Heart right ventricle (tissue), 16 donors: ENCODE measurements at places on chromosomes 16 and 17. TPM values are rescaled to one million over a fixed set of nuclear protein-coding genes. Genes with fewer than 3 reads are reported as not detected.

The TSPAN10 gene
- 0.57 TPM for total RNA-seq

- no peaks in the 10 kb centered on the region for H3K27me3 ChIP-seq
- H3K4me3 ChIP-seq: no peak overlapping the region
- no peaks in the 10 kb centered on the region for H3K36me3 ChIP-seq
These were observed 194.9 kb upstream of the RBFOX1 start for GRCh38 chr16:7137560-7138330.

DNA sequence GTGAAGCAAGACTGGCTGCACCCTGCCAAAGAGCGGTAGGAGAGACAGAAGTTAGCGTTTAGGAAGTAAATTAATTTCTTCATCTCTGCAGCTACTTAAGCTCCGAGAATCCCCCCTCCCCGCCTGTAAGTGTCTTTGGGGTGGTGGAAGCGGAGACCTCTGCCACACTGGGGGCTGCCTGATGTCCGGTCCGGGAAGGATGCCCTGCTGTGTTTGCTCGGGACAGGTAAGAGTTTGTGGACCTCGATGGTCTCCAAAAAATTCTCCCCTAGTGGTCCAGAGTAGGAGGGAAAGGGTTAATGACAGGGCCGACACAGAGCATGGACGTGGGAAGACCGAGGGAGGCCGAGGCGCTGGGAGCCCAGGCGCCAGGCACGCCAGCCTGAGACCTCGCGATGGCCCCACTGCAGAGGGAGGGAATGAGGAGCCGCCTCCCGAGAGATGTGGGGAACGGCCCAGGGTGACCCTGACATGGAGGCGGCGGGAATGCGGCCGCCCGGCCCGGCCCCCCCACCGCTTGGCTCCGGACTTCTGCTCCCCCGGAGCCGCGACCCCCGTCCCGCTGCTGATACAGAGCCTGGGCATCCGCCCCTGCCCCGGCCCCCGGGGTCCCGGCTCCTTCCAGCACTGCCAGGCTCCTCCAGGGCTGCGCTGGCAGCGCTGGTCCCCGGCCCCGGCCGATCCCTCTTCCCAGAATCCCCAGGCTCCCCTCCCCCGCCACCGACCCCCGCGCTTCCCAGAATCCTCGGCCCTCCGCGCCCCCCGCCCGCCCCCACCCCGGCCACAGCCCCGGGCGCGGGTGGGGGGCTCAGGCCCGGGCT, 680 bp downstream of the ZNF629 start:
- H3K4me3 ChIP-seq: peak overlapping the region; percentile 92
- peaks cover 24% of the 10 kb centered on the region for H3K4me1 ChIP-seq
- no peaks in the 10 kb centered on the region for H3K27me3 ChIP-seq
- peak; percentile 52 for DNase-seq

DNA sequence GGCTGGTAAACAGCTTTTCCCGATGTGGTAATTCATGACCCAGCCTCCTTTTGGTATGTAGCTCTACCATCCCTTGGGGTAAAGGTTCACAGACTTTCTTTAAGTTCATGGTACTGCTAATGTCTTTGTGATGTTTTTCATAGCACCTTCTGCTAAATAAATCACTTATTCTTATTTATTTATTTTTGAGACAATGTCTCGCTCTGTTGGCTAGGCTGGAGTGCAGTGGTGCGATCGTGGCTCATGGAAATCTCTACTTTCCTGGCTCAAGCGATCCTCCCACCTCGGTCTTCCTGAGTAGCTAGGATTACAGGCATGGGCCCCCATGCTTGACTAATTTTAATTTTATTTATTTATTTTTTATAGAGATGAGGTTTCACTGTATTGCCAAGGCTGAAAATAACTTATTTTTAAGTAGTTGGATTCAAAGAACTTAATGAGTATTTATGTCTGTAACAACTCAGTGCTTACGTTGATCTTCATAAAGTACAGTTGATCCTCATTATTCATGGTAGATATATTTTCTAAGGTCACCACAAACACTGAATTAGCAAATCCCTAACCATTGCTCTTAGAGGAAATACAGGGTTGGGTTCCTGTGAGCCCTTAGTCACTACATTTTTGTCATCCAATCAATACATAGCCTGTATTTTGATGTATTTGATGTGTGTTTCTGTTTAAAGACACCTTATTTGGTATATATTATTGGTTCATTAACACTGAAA, 97.1 kb downstream of the SHISA9 start:
- H3K27ac ChIP-seq: no peak overlapping the region
- no peaks in the 10 kb centered on the region for H3K36me3 ChIP-seq
- DNase-seq: no peak
- no peak overlapping the region for H3K4me3 ChIP-seq
- H3K4me1 ChIP-seq: no peaks in the 10 kb centered on the region

The RND2 gene
- 0.49 TPM for total RNA-seq

The HOXB4 gene
- 0.15 TPM for total RNA-seq

DNA sequence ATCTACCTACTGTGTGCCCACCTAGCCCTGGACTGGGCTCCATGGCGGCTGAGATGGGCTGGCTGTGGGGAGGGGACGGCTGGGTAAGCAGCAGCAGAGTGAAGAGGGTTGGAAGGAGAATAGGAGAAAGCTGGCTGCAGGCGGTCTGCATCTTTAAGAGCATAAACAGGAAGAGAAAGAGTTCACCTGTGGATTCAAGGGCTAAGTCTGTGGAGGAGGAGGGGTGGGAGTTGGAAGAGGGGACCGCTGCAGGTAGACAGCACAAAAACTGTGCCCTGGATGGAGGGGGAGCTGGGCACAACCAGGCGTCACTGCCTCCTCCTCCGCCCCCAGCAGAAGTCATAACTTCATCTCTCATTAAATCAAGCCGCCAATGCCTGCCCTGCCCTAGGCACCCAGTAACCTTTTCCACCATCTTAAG, 677 bp downstream of the SLC13A2 start:
- no peaks in the 10 kb centered on the region for H3K36me3 ChIP-seq
- H3K4me1 ChIP-seq: no peaks in the 10 kb centered on the region
- no peaks in the 10 kb centered on the region for H3K27me3 ChIP-seq
- H3K27ac ChIP-seq: no peak overlapping the region
- DNase-seq: no peak

DNA sequence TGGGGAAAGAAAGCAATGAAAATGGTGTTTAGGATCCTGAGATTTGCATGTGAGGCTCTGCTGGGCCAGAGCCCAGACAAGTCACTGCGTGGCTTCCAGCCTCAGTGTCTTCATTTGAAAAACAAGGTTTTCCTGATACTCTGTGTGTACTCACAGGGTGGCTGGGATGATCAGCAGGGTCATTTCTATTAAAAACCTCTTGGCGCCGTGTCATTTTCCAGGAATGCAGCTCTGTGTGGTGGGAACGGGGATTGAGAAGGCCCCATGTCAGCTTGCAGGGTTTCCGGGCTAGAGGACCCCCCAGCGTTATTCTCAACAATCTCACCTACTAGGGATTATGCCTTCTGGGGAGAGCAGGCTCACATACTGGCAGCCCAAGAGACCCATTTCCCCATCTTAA, 73.5 kb downstream of the FOXL1 start:
- no peak overlapping the region for H3K4me3 ChIP-seq
- peak overlapping the region; percentile 45 for H3K27ac ChIP-seq
- no peak for DNase-seq
- peaks cover under 1% of the 10 kb centered on the region for H3K27me3 ChIP-seq

GRCh38 chr17:69539274-69539673, 124.8 kb downstream of the MAP2K6 start:
- H3K27ac ChIP-seq: no peak overlapping the region
- peaks cover 50% of the 10 kb centered on the region for H3K36me3 ChIP-seq
- no peak overlapping the region for H3K4me3 ChIP-seq

GRCh38 chr17:3039736-3040135, 23.7 kb downstream of the OR1D5 start:
- no peaks in the 10 kb centered on the region for H3K4me1 ChIP-seq
- no peaks in the 10 kb centered on the region for H3K36me3 ChIP-seq
- no peaks in the 10 kb centered on the region for H3K27me3 ChIP-seq
- DNase-seq: no peak

The KRT31 gene
- not detected for total RNA-seq

GRCh38 chr16:70437017-70437581, 1.8 kb downstream of the ST3GAL2 start:
- no peaks in the 10 kb centered on the region for H3K36me3 ChIP-seq
- peak overlapping the region; percentile 86 for H3K27ac ChIP-seq
- H3K27me3 ChIP-seq: no peaks in the 10 kb centered on the region

The PNMT gene
- 3.4 TPM for total RNA-seq

DNA sequence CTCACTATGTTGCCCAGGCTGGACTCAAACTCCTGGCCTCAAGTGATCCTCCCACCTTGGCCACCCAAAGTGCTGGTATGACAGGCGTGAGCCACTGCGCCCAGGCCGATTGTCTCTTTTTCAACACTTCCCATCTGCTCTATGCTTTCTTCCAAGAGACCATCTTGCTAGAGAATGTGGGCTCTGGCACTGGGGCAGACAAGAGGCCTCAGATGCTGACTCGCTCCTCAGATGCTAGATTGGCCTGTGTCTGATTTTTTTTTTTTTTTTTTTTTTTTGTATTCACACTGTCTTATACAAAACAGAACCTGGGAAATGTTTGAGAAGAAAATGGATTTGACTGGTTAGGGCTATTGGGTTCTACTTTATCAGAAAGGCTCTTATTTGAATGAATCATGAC, 58.2 kb downstream of the CYB5D2 start:
- no peak overlapping the region for H3K4me3 ChIP-seq
- no peak for DNase-seq
- H3K4me1 ChIP-seq: peaks cover 6% of the 10 kb centered on the region
- no peak overlapping the region for H3K27ac ChIP-seq
- H3K36me3 ChIP-seq: peaks cover 28% of the 10 kb centered on the region
- H3K27me3 ChIP-seq: no peaks in the 10 kb centered on the region

DNA sequence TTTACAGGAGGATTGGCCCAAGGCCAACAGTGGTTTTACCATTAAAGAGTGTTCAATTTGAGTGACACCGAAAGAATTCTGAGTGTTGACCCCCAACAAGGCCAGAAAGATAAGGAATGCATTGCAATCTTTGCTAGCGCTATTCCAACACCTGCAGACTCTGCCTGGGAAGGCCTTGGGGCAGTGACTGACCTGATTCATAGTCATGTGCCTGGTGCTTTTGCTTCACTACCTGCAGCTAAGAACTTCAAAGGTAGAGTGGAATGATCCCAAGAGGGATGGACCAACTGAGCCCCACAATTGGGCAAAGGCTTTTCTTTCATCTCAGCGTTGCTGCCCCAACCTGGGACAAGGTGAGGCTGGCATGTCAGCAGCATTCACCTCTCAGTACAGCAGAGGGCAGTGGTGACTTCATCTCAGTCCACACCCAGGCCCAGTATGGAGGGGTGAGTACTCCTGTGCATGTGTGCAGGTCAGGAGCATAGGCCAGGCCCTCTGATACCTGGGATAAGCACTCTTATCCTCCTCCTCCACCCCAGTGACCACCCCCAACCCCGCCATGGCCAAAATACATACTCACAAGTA, 149.6 kb upstream of the GNAO1 start:
- no peaks in the 10 kb centered on the region for H3K4me1 ChIP-seq
- no peak overlapping the region for H3K27ac ChIP-seq
- H3K36me3 ChIP-seq: no peaks in the 10 kb centered on the region

The NUP93 gene
- 26.0 TPM for total RNA-seq

DNA sequence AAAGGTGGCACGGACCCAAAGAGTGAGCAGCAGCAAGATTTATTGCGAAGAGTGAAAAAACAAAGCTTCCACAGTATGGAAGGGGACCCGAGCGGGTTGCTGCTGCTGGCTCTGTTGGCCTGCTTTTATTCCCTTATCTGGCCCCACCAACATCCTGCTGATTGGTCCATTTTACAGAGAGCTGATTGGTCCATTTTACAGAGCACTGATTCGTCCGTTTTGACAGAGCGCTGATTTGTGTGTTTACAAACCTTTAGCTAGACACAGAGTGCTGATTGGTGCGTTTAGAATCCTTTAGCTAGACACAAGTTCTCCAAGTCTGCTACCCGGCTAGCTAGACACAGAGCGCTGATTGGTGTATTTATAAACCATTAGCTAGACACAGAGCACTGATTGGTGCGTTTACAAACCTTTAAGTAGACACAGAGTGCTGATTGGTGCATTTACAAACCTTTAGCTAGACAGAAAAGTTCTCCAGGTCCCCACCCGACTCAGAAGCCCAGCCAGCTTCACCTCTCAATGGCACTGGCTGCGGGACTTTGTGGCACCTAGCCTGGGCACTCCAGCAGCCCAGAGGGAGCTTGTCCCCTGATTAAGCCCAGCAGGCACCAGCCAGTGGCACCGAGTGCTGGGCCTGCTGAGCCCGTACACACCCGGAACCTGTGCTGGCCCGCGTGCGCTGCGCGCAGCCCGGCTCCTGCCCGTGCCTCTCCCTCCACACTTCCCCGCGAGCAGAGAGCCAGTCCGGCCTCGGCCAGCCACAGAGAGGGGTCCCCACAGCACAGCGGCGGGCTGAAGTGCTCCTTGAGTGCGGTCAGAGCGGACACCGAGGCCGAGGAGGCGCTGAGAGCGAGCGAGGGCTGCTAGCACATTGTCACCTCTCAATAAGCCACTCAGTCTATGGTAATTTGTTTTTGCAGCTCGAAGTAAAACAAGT, 15.1 kb downstream of the IGSF6 start:
- H3K36me3 ChIP-seq: no peaks in the 10 kb centered on the region
- H3K27ac ChIP-seq: no peak overlapping the region
- H3K4me3 ChIP-seq: no peak overlapping the region
- H3K27me3 ChIP-seq: no peaks in the 10 kb centered on the region
- no peaks in the 10 kb centered on the region for H3K4me1 ChIP-seq
- no peak for DNase-seq

- peaks cover 60% of the 10 kb centered on the region for H3K36me3 ChIP-seq
- H3K27me3 ChIP-seq: no peaks in the 10 kb centered on the region
- H3K27ac ChIP-seq: no peak overlapping the region
- no peaks in the 10 kb centered on the region for H3K4me1 ChIP-seq
- no peak overlapping the region for H3K4me3 ChIP-seq
- DNase-seq: no peak
These were observed 124.8 kb upstream of the RBL2 start for GRCh38 chr16:53309457-53309856.

DNA sequence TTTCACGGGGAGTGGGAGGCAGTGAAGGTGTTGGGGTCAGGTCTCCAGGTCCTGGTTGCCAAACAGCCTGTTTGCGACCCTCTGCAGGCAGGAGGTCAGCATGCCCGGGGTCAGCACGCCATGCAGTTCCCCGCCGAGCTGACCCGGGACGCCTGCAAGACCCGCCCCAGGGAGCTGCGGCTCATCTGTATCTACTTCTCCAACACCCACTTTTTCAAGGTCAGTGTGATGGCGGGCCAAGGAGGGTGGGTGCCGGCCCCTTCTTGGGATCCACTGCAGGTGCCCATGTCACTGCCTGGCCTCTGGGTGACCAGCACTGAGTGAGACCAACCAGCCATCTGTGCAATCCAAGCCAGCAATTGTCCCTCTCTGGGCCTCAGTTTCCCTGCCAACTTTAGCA, 21.3 kb downstream of the ADGRG5 start:
- no peaks in the 10 kb centered on the region for H3K4me1 ChIP-seq
- no peak overlapping the region for H3K27ac ChIP-seq
- no peak for DNase-seq

The CACNA1G gene
- 0.44 TPM for total RNA-seq
